ENCODE measurements at places on chromosomes 3 and 15.

DNA sequence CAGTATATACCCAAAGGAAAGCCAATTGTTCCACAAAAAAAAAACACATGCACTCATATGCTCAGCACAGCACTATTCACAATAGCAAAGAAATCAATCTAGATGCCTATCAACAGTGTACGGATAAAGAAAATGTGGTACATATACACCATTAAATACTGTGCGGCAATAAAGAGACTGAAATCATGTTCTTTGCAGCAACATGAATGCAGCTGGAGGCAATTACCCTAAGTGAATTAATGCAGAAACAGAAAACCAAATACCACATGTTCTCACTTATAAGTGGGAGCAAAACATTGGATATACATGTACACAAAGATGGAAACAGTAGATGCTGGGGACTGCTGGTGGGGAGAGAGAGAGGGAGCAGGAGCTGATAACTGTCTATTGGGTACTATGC lies 124.2 kb upstream of the AADACL2 start:
- DNase-seq: no peak

GRCh38 chr3:169505577-169506230 lies 157.8 kb downstream of the MECOM start:
- no peak for DNase-seq

DNA sequence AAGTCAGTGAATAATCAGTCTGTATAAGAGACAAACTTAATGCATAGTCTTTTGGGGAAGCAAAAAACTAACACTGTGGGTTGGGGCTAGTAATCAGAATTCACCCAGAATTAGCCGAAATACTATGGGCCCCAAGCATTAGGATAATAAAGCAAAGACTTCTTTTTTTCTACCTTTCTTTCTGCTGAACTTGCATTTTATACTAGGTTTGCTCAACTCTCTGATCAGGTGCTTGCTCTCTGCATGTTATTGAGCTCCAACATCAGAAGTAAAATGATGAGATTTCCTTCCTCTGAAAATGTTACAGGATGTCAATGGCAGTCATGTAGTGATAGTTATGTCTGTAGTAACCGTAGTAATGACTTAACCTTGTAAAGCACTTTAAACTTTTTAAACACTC lies 216.6 kb downstream of the KCNMB2 start:
- DNase-seq: no peak

DNA sequence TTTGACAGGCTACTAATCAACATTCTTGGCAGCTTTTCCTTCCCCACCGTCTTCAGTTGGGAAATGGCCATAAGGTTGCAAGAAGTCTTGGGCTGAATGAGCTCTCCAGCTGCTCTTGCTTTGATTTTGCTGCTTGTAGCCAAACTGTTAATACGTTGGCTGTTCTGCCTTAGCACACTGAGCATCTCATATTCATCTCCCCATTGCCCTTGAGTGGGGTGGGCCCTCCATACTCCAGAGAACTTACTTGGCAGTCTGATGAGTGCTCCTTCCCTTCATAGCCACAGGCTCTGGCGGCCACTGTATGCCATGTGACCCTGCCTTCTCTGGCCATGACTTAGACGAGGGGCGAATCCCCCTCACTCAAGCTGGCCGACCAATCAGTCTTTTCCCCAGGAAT lies 25.8 kb upstream of the PAQR5 start:
- DNase-seq: no peak

DNA sequence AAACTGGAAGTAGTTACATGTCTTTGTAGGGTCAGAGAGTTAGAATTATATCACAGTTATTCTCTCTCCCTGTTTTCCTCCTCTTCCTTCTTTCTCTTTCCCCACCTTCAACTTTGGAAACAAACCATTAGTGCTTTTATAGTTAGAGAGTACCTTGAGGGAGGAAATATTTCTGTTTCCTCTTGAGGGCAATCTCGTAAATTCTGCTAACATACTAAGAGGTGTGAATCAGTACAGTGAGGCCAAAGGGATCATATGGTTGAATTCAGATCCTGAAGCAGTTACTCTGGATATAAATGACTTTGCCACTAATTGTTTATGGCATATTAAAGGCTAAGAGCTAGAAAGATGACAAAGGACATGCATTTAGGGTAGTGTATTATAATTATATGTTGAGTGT lies 60.3 kb upstream of the CCNL1 start:
- no peak for DNase-seq

GRCh38 chr3:98172621-98173020 lies 6.1 kb downstream of the OR5H15 start:
- no peak for DNase-seq

- no peak for DNase-seq
Observed at GRCh38 chr3:12756175-12756574, 2.9 kb downstream of the TMEM40 start.

- peak; percentile 58 for DNase-seq
Observed at GRCh38 chr3:81302045-81302444, 459.4 kb downstream of the GBE1 start.

GRCh38 chr3:147900851-147901250 lies 491.7 kb downstream of the ZIC1 start:
- no peak for DNase-seq

GRCh38 chr3:191502583-191502982 lies 41.6 kb downstream of the PYDC2 start:
- no peak for DNase-seq

DNA sequence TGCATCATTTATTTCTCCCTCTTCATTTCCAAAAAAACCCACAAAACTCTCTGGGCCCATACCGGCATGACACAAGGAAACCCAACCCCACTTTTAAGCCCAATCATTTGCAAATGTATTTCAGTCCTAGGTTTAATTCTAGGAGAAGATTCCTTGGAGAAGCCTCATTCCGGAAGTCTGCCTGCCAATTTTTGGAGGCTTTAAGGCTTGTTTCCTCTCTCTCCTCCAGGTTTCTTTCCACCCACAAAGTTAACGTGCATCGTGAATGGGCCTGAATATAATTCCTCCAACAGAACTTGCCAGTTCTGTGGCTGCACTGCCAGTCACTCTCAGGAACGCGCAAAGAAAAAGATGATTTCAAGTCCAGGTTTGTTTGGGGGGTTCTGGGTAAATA lies 69.9 kb upstream of the FOXP1 start:
- no peak for DNase-seq

DNA sequence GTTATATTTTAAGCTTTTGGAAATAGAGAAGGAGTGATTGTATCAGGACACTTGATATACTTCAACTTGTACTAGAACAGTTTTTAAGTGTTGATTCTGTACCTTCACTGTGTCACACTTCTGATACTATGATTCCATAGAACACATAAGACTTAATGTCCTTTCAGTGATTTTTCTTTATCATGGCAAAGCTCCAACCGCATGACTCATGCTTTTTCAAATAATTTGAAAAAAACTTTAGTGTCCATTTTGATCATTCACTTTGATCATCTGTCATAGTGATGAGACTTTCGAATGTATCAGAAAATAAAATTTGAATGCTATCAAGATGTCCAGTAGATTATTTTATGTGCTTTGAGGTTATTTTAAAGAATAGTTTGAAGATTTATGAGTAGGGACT lies 32.0 kb downstream of the AP4E1 start:
- DNase-seq: peak; percentile 50

DNA sequence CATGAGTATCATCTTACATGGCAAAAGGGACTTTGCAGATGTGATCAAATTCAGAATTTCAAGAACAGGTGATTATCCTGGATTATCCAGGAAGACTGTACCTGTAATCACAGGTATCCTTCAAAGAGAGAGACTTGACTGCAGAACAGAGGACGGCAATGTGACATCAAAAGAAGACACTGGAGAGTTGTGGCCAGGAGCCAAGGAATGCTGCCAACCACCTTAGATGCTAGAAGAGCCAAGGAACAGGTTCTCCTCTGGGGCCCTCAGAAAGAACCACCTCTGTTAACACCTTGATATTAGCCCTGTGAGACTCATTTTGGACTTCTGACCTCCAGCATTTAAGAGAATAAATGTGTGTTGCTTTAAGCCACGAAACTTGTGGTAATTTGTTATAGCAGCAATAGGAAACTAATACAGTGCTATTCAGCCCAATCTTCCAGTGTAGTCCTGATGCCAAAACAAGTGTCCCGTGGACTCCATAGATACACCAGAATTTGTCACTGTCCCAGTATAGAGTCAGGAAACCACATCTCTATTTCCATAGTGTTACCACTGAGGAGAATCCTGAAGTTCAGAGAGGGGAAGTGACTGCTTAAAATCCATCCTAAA lies 330.6 kb upstream of the TLE3 start:
- DNase-seq: no peak

DNA sequence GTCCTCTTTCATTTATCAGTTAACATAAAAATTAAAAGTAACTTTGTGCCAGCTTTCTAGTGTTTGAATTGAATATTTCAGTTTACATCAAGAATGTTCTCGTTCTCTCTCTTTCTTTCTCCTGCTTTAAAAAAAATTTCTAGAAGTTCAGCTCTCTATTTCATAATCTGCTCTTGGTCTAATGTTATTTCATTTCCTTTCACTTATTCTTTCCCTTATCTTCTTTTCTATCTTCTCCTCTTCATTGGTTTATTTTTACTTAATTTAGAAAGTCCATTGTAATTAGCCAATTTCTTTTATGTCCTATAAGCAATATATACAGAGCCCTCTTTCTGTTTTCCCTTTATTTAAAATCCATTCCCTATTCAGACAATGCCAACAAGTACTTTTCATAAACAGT lies 44.6 kb downstream of the CCDC54 start:
- DNase-seq: no peak

DNA sequence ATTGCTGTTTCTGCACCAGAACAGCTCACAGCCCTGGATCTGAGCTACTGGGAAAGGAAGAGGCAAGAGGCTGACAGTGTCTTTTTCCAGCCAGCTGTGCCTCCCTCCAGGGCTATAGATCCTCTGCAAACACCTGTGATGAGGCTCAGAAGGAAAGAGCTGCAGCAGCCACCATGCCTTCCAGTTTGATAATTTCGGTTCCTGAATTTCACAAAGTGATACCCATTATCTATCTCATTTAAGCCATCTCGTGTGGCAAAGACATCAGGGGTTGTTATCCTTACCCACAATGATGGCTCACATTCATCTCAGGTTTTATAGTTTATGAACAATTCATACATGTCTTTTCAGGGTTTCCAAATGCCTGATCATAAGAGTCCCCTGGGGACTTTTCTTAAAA lies 1.8 kb upstream of the LARP6 start:
- peak; percentile 26 for DNase-seq

DNA sequence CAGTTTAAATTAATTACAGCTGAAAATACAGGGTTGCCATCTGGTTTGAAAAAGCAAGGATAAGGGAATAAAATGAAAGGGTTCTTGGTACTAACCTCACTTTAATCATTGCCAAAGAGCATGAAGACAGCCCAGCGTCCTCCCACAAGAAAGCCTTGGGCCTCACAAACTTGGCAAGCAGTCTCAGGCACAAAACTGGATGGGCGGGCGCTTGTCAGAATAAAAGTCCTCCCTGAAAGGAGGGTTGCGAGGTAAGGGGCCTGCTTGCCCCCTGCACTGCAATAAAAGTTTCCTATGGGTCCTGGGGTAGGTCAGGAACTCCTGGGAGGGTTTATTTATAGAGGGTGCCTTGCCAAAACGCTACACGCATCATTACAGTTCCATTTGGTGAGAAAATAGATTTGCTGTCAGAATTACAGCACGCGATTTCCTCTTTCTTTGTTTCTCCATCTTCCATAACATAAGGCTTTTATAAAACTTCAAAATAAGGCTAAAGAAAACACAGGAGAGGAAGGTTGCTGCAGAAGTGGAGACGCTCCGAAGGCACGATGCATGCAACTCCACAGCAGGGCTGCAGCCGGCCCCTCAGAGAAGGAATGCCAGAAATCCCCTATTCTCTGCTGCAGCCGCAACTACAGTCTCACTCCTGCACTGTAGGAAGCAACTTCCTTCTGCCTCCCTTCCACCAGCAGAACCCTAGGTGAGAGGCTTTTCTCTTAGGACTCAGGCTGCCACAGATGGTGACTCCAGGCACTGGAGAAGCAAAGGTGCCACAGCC lies 61.3 kb downstream of the VGLL4 start:
- DNase-seq: peak; percentile 82

DNA sequence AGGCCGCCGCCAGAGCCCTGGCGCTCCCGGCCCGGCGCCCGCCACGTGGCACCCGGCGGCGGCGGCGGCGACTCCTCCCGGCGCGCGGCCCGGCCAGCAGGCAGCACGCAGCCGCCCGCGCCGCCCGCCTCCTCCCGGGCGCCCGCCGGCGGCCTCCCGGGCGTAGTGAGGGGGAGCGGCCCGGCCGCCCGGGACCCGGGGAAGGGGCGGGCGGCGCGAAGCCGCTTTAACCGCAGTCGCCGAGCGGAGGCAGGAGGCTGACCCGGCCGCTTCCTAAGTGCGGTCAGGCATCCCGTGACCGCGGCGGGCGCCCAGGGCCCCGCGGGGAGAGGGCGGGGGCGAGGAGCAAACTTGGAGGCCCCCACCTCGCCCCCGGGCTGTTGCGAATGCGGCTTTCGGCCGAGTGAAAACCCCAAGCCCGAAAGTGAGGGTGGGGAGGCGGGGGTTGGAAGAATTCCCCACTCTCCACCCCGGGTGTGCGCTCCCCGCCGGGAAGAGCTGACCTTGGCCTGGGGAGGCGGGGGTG lies 1.7 kb upstream of the HES1 start:
- DNase-seq: no peak

DNA sequence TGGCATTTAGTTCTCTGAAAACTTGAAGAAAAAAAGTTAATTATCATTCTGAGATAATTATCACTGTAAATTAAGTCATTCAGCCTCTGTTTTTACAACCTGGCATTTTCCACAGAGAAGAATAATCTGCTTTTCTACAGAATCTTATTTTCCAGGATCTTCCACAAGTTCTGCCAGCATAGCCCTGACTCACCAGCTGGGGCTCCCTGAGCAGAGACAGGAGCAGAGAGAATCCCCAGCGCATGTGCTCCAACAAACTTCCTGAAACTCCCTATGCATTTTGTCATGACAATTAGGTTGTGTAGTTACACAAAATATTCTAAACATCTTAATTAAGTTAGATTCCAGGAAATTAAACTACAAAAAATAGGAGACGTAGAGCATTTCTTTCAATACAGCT lies 32.1 kb upstream of the TMEM207 start:
- DNase-seq: no peak

DNA sequence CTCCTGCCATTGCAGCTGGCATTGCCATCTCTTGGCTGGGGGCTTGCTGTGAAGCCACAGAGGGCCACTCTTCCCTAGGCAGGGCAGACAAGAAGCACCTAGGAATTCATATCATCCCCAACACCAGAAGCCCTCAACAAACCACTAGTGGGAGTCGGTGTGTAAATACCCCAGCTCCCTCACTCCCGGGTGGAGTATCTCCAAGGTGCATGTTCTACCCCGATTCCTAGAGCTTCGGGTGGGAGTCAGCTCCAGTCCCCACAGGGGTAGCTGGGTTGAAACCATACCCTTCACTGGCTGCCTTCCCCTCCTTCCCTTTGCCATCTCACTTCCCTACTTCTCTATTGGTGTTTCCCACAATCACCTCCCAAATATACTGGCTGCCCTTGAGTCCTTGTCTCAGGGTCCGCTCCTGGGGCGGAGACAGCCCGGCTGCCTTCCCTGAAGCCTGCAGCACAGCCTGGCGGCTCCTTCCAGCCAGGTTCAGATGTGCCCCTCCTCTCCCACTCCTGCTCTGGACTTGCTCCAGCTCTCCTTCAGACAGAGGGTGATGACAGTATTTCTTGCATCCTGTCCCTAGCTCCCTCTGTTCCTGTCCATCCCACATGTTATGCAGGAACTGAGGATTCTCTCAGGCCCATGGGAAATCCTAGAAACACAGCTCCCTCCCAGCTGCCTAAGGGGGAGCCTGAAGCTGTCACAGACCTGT lies 33.3 kb downstream of the FAM3D start:
- peak; percentile 35 for DNase-seq
